ENCODE measurements at places on chromosomes 4 and X. TPM values are rescaled to one million over a fixed set of nuclear protein-coding genes. Genes with fewer than 3 reads are reported as not detected.

GRCh38 chrX:2395261-2395992 is 105.3 kb downstream of the DHRSX start:
- no peak for DNase-seq

DNA sequence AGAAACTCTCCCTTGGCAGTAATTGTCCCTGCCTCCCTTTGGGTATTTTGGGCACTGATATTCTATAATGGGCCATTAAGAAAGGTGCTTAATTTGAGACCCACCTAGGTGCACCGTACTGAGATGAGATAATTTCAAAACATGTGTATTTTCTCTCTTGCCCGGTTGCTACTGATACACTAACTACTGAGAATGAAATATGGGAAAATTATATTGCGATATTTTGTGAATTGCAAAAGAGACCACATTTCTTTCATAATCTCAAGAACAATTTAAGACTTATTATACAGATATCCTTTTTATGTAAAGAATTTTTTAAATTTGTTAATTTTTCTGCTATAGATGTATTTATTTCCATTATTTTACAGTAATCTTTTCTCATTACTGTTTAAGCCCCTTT is 284.9 kb downstream of the ADGRL3 start:
- no peak for DNase-seq

- DNase-seq, result no peak
Observed at GRCh38 chr4:73281396-73281795, 22.8 kb upstream of the ANKRD17 start.

- DNase-seq, result no peak
Observed at GRCh38 chr4:94762326-94762725, 4.6 kb downstream of the BMPR1B start.

- no peak for DNase-seq
Observed at GRCh38 chrX:133634416-133634815, 219.1 kb upstream of the GPC4 start.

The RGN gene
- polyA plus RNA-seq, result 0.82 TPM
